GM12878 (cell line): ENCODE measurements at places on chromosomes 3 and 15. TPM values are rescaled to one million over a fixed set of nuclear protein-coding genes. Genes with fewer than 3 reads are reported as not detected.

The CHRD gene
- 0.32 TPM in 1 of 2 replicates, not detected in the other for total RNA-seq

The SKOR1 gene
- 0.35 and 0.36 TPM in 2 replicates for total RNA-seq

The RASGRF1 gene
- total RNA-seq: 0.85 and 1.1 TPM in 2 replicates

The RPL32 gene
- 2,298 and 2,376 TPM in 2 replicates for total RNA-seq

GRCh38 chr3:27577504-27577903 is 93.3 kb upstream of the SLC4A7 start:
- H3K4me1 ChIP-seq: no peaks in the 10 kb centered on the region
- no peak overlapping the region for H3K27ac ChIP-seq
- no peak overlapping the region for H3K4me3 ChIP-seq
- H3K36me3 ChIP-seq: no peaks in the 10 kb centered on the region

DNA sequence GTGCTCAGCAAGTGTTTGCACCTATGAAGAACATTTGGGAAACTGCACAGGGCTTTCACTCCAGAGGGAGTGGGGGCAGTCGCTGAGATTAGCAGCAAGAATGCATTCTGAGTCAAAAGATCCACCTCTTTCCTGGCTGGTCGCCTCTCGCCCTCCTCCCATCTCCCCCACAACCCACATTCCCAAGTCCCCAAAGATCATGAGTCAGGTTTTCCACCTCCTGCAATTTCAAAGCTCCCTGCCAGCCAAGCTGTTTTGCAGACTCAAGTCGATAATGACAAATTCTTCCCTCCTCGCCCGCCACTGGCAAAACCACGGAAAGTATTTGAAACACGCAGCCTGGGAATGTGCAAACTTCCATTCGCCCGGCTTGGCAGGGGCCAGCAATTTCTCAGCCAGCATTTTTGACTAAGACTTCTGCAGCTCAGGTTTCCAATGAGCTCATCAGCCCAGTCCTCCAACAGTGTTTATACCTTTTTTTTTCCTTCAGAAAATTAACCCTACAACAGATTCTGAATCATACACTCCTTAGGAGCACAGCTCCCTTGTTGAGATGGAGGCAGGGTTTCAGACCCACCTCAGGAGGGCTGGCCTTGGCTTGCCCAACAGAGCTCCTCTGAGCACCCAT is 181.4 kb downstream of the SMAD6 start:
- DNase-seq: no peak
- no peaks in the 10 kb centered on the region; the same call in 1 of the 2 replicates for H3K27me3 ChIP-seq
- no peaks in the 10 kb centered on the region for H3K4me1 ChIP-seq
- no peak overlapping the region for H3K27ac ChIP-seq
- H3K36me3 ChIP-seq: no peaks in the 10 kb centered on the region

DNA sequence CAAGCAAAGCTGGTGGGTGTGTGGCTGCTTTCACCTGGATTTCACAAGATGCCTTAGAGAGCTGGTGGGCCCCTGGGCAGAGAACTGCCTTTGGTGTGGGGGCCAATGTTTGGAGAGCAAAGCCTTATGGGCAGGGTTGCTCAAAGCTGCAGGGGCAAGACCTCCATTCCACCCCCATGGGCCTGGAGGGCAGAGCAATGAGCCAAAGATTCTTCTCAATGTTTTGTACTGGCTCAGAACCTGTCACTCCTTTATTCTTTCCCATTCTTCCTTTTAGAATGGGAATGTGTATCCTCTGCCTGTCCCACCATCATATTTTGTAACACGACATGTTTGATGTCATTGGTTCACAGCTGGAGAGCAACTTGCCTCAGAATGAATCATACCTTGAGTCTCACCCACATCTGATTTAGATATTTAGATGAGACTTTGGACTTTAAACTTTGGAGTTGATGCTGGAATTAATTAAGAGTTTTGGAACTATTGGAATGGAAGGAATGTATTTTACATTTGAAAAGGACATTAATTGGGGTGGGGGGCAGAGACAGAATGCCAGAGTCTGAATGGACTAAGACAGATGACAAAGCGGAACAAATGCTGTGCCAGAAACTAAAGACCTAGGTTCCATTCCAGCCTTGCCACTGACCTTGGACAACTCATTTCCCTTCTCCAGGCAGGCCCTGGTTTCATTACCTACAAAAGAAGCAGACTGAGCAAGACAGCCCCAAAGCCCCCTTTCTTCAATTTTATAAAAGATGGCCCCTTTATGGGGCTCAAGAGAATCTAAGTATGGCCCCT is 72.9 kb downstream of the DAPK2 start:
- H3K4me1 ChIP-seq: peaks cover 47% of the 10 kb centered on the region
- 0 out of 2 replicates have a peak, but pooled peaks cover 4% of the 10 kb centered on the region for H3K36me3 ChIP-seq

DNA sequence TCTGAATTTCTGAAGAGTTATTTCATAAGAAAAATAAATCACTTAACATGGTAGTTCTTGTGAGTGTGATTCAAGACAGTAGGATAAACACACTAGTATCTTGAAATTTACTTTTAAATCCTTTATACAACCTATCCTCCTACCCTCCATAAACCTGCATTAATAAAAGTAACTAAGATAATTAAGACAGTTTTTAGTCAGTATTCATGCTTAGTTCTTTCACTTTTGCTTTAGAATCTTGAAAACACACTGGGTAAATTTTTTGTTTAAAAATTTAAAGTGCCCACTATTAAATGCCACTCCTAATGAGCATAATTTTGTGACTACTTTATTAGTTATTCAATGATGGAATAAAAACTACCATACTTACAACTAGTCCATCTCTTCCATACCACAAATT is 28.8 kb downstream of the GOLIM4 start:
- no peak overlapping the region; the same call in 1 of the 2 replicates for H3K27ac ChIP-seq
- DNase-seq: no peak
- no peak overlapping the region; the same call in 1 of the 2 replicates for H3K4me3 ChIP-seq
- H3K4me1 ChIP-seq: peaks cover 10% of the 10 kb centered on the region

GRCh38 chr3:23275814-23276213 is 72.7 kb downstream of the UBE2E2 start:
- H3K27me3 ChIP-seq: no peaks in the 10 kb centered on the region
- H3K4me3 ChIP-seq: no peak overlapping the region
- DNase-seq: no peak
- H3K36me3 ChIP-seq: no peaks in the 10 kb centered on the region
- no peak overlapping the region for H3K27ac ChIP-seq

DNA sequence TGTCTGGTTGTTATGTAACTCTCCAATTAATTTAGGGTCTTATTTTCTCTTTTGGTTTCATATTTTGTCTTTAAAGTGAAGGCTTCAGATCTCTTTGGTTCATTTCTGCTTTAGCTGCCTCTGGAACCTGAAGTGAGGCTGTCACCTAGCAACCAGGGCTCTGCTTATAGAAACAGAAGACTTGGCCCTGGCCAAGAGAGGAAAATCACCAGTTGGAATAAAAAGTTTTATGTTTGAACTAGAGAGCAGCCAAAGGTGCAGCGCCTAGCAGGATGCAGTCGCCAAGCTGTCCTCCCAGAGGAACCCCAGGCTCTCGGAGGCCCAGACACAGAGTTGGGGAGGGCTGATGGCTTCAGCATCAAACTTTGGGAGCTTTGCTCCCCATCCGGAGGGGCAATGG is 41.1 kb downstream of the LYZL4 start:
- H3K4me1 ChIP-seq: no peaks in the 10 kb centered on the region
- no peak overlapping the region for H3K27ac ChIP-seq
- H3K36me3 ChIP-seq: no peaks in the 10 kb centered on the region
- H3K4me3 ChIP-seq: no peak overlapping the region

DNA sequence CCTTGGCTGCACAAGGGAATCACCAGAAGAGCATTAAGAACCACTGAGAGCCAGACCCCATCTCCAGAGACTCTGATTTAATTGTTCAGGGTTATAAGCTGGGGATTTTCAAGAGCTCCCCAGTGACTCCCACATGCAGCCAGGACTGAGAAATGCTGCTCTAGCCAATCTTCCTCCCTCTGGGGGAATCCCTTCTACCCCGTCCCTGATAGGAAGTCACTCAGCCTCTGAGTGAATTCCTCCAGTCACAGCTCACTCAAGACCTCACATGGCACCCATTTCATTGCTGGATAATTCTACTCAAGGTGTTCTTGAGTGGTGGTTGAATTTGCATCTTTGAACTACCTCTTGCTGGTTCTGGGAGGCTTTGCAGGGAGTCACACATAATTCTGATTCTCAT is 10.7 kb downstream of the CCR3 start:
- H3K27ac ChIP-seq: no peak overlapping the region
- no peaks in the 10 kb centered on the region for H3K4me1 ChIP-seq
- H3K27me3 ChIP-seq: no peaks in the 10 kb centered on the region

GRCh38 chr3:117927825-117928224 is 1106.8 kb downstream of the IGSF11 start:
- H3K27ac ChIP-seq: no peak overlapping the region
- no peak for DNase-seq
- no peaks in the 10 kb centered on the region for H3K36me3 ChIP-seq
- H3K4me3 ChIP-seq: no peak overlapping the region
